ENCODE measurements at places on chromosomes 5 and 9.
A peak's percentile ranks its signal among the peaks of the same experiment; 100 is the strongest.

GRCh38 chr5:77306531-77306930 lies 96.1 kb downstream of the PDE8B start:
- no peak for DNase-seq

- peak; percentile 64 for DNase-seq
Observed at GRCh38 chr5:142095035-142095434, 13.5 kb upstream of the NDFIP1 start.

DNA sequence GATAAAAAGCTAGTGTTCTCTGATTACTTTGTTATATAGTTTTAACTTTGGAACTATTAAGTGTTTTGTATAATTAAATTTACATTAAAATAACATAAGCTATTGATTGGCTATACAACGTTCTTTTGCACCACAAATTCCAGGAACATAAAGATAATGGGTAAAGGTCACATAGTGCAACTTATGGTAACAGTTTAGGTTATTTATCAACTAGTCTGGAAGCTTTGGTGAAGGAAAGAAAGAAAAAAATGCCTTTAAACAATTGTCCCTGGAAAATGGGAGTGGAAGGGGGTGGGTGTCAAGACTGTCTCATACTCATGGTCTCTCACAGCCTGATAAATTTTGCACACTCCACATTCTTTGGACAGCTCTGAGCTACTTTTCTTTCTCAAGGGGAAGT lies 17.1 kb upstream of the SPARC start:
- no peak for DNase-seq

DNA sequence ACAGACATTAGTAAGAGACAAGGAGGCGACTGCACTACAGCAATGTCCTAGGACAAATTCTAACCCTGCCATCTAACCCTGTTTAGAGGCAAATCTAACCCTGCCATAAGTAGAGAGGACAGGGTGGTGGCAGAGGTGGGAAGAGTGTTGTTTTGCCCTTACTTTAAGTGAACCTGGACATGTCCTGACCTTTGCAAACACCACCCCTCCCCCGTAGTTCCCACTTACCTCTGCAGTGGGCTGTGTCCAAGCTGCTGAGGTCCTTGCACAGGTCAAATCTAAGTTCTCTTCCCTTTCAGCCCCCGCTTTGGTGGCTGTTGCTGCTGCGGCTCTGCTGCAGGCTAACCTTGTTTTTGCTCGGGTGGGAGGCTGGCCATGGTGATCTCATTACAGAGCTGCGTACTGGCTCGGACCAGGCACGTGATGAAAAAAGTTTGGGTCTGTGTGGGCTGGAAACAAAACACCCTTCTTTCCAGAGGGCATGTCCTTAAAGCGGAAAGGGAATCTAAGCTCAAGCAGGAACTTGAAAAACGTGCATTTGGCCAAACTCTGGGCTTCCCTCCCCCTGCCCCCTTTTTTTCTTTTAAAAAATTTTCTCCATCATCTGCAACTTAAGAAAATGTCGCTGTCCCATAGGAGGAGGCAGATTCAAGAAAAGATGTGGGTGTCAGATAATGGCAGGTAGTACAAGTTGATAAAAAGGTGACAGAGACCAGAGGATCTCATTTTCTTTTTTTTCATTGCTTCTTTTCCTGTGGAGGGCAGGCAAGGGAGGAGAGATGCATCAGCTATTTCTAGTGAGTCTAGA lies at the start of gene FAXDC2:
TSS of gene FAXDC2 (minus strand) at position 349 of the 808 bp plus-strand sequence. CDS start 12,425 bp downstream, outside the sequence.
- DNase-seq = no peak

GRCh38 chr5:42887097-42887496 lies 75.4 kb upstream of the SELENOP start:
- DNase-seq = no peak

DNA sequence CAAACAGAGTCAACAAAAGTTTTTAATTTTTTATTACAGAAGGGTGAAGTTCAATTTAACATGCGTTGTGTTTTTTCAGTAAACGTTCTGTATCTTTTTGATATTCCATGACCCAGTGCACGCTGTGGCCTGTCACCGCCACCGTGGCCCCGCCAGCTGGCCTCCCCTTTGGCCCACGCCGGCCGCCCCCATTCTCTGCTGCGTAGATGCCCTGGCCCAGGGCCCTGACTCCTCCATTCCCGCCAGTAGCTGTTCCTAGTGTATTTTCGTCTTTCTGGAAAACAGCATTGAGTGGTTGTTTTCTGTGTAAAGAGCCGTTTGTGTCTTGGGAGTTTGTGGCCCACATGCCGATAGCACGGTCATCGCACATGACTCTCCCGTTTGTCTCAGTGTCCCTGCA lies 6.1 kb downstream of the RNU6ATAC start:
- no peak for DNase-seq

GRCh38 chr5:150057996-150058395 lies 28.4 kb downstream of the CSF1R start:
- no peak for DNase-seq

GRCh38 chr5:93929131-93929530 lies 187.7 kb upstream of the POU5F2 start:
- DNase-seq = no peak

DNA sequence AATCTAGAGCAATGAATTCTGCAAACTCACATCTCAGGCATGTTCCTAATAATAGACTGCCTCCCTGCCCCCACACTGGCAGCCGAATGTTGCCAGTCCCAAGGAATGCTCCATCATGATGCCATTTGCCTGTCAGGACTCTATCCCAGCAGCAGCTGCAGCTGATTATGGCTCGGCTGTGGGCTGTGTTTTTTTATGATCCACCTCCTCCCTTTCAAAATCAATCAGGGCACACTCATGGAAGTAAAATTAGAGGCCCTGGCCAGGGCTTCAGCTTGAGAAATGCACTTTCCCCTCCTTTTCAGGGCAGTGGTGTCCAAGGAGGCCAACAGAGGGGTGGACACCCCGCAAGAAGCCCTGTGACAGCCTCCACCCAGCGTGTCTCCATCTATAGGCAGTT lies 176.7 kb upstream of the S1PR3 start:
- DNase-seq = no peak

GRCh38 chr5:52947851-52948250 lies 41.3 kb upstream of the ITGA2 start:
- DNase-seq = no peak

DNA sequence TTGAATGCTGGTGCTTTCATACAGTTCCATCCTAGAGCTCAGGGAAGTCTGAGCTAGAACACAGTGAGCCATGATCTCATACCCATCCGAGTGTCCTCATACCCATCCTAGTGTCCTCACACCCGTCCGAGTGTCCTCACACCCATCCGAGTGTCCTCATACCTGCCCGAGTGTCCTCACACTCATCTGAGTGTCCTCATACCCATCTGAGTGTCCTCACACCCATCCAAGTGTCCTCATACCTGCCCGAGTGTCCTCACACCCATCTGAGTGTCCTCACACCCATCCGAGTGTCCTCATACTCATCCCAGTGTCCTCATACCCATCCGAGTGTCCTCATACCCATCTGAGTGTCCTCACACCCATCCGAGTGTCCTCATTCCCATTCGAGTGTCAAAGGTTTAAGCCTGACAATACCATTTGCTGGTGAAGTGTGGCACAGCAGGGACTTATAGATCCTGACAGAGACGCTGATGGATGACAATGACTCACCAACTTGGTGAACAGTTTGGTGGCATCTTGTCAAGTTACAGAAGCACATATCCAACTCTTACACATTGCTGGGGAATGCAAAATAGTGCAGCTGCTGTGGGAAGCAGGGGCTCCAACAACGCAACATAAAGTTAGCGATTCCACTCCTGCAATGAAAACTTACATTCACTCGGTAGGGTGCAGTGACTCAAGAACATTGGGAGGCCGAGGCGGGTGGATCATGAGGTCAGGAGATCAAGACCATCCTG lies 77.0 kb upstream of the COL5A1 start:
- no peak for DNase-seq

DNA sequence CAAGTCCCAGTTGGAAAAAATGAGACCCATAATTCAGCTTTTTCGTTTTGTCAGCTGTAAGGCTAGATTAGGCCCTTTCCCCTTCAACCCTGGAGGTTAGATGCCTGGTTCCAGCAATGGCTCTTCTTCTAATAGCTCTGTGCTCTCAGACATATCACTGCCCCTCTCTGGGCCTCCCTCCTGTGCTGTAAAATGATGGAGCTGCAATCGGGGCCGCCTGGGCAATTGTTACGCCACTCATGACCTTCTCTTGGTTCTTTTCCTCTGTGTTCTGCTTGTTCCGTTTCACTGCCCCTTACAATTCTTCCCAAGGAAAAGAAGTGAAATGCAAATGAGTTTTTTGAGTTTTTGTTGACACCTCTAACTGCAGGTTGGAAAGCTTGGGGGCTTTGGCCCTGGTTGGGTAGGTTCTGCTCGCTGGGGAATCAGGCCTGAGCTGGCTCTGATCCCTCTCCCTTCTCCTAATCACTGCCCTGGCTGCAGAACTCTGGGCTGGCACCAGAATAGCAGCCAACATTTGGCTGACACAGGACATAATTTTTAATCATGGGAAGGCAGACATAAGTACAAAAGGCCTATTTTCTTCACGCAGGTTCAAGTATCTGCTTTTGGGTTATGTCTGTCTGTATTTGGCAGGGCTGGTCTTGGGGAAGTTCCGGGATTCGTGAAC lies 110.9 kb downstream of the FOXD1 start:
- no peak for DNase-seq

- DNase-seq = no peak
Observed at GRCh38 chr9:114869845-114870244, 60.5 kb downstream of the TNFSF8 start.

- no peak for DNase-seq
Observed at GRCh38 chr5:171032435-171032973, 170.7 kb downstream of the RANBP17 start.

GRCh38 chr5:143682929-143683386 lies 129.0 kb upstream of the HMHB1 start:
- no peak for DNase-seq

DNA sequence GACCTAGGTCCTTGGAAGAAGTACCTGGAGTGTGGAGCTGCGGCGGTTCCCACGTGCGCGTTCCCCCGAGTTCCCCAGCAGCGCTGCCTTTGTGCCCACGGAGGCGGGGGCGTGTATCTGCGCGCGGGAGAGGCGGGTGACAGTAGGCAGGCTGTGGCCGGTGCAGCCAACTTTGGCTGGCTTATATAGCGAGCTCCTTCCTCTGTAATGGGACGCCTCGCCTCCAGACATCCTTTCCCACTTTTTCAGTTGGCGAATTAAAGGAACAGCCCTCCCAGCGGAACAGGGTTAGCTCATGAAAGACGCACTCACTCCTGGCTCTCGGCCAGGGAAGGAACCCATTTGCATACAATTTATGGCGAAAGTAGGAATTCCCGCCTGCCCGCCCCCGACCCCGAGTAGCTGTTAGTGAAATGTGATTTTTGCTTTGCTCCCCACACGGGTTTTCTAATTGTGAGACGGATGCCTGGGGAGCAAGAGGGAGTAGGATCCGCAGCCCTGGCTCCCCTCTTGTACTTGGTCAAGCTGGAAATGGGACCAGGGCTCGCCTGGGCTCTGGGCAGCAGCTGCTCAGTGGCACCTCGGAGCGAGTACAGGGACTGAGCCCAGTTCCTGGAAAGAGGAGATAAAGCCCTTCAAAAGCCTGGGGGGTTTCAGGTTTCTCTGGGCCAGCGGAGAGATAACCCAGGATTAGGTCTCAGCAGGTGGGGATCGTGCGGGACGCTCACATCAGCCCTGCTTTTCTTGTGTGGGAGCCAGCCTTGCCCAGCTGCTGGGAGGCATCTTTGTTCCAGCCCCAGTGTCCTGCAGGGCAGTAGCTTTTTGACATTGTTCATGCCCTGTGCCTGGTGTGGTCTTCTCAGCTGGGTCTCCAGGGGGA lies at the start of gene TNC:
TSS of gene TNC (minus strand) at position 159 of the 880 bp plus-strand sequence. CDS start 27,139 bp downstream, outside the sequence.
- no peak for DNase-seq

DNA sequence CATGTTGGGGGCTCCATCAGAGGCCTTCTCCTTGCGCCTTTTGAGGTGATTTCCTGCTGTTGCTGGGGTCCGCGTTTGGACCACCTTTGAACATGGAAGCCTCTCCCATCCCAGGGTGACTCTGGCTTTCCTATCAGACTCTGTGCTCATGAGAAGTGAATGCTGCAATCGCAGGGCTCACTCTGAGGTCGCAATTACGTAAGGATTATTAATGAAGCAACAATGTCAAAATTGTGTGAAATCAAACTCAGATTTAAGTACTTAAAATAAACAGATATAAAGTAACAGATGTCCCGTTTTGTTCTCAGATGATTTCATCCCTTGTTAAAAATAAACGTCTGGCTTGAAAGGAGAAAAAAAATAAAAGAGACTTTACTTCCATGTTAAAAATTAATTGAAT lies 634.2 kb downstream of the BNC2 start:
- DNase-seq = no peak

- no peak for DNase-seq
Observed at GRCh38 chr5:126124706-126125345, 298.4 kb upstream of the GRAMD2B start.

- DNase-seq = no peak
Observed at GRCh38 chr5:79694652-79695051, 5.0 kb downstream of the CMYA5 start.

GRCh38 chr9:101478444-101478843 lies 42.9 kb upstream of the ALDOB start:
- DNase-seq = no peak

DNA sequence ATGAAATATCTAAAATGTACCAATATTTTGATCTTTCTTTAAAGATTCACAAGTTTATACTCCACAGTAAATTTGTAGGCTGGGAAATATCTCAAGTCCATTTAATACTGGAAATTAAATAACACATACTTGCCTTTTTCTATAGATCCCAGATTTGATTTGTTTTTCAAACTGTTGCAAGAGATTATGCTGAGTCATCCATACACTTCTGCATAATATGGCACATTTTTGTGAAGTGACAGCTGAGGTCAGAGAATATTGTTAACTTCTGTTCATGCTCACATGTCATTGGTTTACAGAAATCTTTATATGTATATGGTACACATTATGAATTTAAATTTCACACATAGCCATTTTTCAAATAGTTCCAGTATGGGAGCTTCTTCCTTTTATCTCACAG lies 1066.3 kb upstream of the NUDT12 start:
- DNase-seq = no peak

GRCh38 chr5:65862384-65862783 lies 64.0 kb upstream of the ERBIN start:
- no peak for DNase-seq

GRCh38 chr5:5941486-5941885 lies 436.9 kb downstream of the MED10 start:
- DNase-seq = no peak

GRCh38 chr9:75893106-75893505 lies 2.6 kb downstream of the PCSK5 start:
- no peak for DNase-seq

DNA sequence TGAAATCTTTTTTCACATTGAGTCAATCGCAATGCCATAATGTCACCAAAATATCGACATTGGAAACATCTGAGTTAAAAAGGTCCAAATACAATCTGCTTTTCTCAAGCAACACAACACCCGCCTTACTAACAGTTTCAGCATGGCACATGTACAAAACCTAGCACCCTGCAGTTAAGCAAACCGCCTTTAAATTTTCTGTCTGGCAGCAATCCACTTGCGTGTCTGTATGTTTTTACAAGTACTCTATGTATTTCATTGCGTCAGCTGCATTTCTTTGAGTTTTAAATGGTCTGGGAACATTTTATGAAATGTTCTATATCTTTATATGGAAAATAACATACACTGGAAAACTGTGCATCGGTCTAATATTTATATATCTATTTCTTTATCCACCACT lies 134.6 kb downstream of the DENND1A start:
- no peak for DNase-seq

GRCh38 chr5:135213027-135213386 lies 179.0 kb upstream of the PITX1 start:
- no peak for DNase-seq
